B cell (primary cell): ENCODE measurements at places on chromosomes 11 and 22. TPM values are rescaled to one million over a fixed set of nuclear protein-coding genes. Genes with fewer than 3 reads are reported as not detected.

OR8D4 gene
- not detected in 2 replicates for total RNA-seq

ALDH3B1 gene
- 0.39 and 0.81 TPM in 2 replicates for total RNA-seq

SIK2 gene
- total RNA-seq = 20.4 and 21.8 TPM in 2 replicates

GRCh38 chr11:107916671-107917241 is 11.5 kb upstream of the RAB39A start:
- DNase-seq = peak; percentile 63
- H3K27me3 ChIP-seq = peaks cover 3% of the 10 kb centered on the region
- H3K4me1 ChIP-seq = no peaks in the 10 kb centered on the region
- no peak overlapping the region for H3K4me3 ChIP-seq

DNA sequence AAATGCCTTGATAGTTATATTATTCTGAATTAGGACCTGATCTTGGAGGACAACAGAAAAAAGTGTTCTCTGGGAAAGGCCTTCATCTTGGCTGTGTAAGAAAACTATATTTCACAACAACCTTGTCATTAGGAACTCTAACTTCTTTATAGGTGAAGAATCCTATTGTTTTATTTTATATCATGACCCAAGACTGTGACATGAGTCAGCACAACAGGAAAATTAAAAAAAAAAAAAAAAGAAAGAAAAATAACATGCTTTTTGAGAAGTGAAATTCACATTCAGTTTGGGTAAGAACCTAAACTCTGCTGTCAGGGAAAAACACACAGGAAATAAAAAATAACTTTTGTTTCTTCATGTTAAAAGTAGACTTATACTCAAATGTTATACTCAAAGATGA is 11.7 kb upstream of the FOLR2 start:
- H3K4me3 ChIP-seq = no peak overlapping the region
- DNase-seq = no peak
- H3K36me3 ChIP-seq = no peaks in the 10 kb centered on the region
- no peak overlapping the region for H3K27ac ChIP-seq
- peaks cover 3% of the 10 kb centered on the region for H3K4me1 ChIP-seq
- no peaks in the 10 kb centered on the region for H3K27me3 ChIP-seq

- no peak overlapping the region for H3K27ac ChIP-seq
- H3K4me3 ChIP-seq = no peak overlapping the region
- no peaks in the 10 kb centered on the region for H3K4me1 ChIP-seq
- H3K36me3 ChIP-seq = no peaks in the 10 kb centered on the region
- no peak for DNase-seq
These were observed 107.1 kb downstream of the OPCML start for GRCh38 chr11:133425245-133425644.

- no peak overlapping the region for H3K4me3 ChIP-seq
- no peak for DNase-seq
- H3K36me3 ChIP-seq = no peaks in the 10 kb centered on the region
- no peak overlapping the region for H3K27ac ChIP-seq
- no peaks in the 10 kb centered on the region for H3K27me3 ChIP-seq
These were observed 23.9 kb downstream of the LRFN4 start for GRCh38 chr11:66880496-66881450.

GRCh38 chr11:128282053-128282452 is 305.3 kb downstream of the ETS1 start:
- H3K36me3 ChIP-seq = no peaks in the 10 kb centered on the region
- no peak overlapping the region for H3K4me3 ChIP-seq
